ENCODE measurements at places on chromosomes 1 and 21.
A peak's percentile ranks its signal among the peaks of the same experiment; 100 is the strongest.

DNA sequence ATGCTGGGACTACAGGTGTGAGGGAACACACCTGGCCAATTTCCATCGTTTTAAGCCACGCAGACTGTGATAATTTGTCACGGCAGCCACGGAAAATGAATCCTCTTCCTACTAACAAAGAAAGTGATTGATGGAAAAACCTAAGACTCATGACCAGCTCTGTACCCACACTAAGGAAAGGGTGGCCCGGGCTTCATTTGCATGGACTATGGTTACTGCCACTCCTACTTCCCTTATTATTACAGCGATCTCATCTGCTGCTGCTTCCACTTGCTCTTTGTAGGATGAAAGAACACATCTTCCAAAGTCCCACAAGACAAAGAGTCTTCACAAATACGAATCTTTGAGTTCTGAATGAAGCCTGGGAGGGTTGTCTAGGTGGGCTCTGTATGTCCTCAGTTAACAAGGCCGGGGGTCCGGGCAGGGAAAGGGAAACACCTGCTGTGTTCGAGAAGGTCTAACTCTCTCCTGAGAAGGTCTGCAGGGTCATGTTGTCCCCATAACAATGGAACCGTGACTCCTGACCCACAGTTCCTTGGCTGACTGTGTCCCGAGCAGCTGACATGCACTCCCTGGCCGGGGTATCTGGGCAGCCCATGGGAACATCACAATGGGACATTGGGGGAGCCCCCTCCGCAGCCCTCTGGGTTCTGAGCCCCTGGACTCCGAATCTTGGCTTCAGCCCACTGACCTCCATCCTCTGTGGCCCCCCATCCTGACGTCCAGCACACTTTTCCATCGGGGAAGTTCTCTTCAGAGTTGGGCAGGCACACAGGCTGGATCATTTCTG is 13.3 kb upstream of the TFF1 start:
- no peak for DNase-seq

GRCh38 chr1:193799948-193800690 is 613.7 kb upstream of the B3GALT2 start:
- no peak for DNase-seq

DNA sequence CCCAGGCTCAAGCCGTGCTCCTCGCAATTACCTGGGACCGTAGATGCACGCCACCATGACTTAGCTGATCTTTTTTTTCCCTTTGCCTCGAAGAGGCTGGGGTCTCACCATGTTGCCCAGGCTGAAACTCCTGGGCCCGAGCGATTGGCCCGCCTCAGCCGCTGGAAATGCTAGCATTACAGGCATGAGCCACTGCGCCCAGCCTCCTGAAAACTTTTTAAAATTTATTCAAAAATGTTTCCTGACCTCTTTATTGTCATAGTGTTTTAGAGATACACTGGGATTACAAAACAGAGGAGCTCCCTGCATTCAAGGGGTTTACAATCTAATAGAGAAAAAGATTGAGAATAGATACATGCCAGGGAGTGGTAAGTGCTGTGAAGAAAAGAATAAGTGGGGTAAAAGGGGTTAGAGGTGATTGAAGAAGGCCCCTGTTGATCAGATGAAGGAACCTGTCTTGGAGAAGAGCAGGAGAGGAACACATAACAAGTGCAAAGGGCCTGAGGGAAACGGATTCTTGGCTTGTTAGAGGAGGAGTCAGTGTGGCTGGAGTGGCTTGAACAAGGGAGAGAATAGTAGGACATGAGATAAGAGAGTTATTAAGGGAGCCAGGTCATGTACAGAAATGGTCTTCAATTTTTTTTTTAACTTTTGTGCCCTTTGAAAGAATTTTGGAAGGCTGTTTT is 1.7 kb upstream of the TRIM33 start:
- no peak for DNase-seq

DNA sequence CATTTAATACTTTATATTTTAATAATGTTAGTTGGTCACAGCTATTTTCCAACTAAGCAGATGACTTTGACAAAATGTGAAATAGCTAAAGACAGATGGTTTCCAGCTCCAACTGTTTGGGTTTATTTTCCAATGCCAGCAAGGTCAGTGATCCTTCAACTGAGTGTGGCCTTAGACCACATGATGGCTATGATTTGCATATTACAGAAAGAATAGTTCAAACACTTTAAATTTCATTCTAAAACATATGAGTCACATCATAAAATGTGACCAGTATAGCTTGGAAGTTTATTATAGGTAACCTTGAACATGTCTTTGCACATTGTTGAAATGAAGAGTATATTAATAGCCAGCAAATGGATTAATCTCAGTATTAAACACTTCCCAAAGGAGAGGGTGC is 454.0 kb upstream of the C1orf87 start:
- DNase-seq = no peak

- no peak for DNase-seq
Measured at GRCh38 chr1:31387612-31388011, 14.7 kb upstream of the FABP3 start.

DNA sequence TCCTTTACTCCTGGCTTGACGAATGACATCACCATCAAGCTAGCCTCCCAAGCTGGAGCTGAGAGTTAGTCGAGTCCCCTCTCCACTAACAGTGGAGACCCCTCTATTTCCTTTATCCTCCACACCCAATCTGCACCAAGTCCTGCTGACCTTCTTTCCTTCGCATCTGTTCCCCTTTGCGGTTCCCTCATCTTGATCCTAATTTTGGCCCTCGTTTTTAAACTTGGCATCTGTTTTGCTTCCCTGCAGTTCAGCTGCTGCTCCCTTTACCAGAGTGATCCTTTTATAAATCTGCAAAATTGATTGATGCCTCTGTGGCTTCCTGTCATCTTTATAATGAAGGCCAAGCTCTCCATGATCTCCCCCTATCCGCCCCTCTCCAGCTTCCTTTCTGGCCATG is 49.0 kb upstream of the TSPAN2 start:
- no peak for DNase-seq

DNA sequence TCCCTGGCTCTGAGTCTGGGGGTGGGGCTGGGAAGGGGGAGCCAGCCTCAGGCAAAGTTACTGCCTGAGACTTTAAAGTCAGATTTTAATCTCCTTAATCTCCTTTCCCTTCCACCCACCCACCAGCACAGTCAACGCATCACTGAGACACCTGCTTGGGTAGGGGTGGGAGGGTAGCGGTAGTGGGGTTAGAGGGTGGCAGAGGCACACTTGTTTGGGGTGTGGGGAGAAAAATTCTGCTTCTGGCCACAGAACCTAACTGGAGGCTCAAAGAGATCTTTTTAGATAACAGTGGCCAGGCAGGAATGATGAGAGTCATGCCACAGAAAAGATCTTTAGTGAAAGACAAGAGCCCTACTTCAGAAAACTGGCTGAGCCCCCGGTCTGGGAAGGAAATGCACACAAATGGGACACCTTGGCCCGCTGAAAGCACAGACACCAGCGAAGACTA is 44.1 kb downstream of the CD247 start:
- no peak for DNase-seq

DNA sequence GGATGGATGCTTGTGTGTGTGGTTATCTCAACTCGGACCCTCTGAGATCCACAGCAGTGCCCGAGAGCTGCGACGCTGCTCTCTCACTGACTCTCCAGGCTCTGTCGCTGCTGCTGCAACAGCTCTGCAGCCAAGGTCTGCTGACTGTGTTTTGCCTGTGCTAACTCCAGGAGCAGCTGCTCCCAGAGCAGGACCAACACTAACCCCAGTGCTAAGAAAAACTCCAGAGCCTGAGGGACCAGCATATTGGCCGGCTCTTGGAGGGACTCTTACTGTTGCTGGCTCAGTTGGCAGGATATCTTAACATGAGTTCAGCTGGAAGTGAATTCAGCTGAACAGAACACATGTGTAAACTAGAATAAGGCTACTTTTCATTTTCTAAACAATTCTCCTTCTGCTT is 4.4 kb downstream of the LCE2C start:
- DNase-seq = no peak

- peak; percentile 87 for DNase-seq
Measured at GRCh38 chr1:151710187-151710840, 6.3 kb downstream of the CELF3 start.

- DNase-seq = no peak
Measured at GRCh38 chr1:203308328-203308922, 3.1 kb downstream of the BTG2 start.

GRCh38 chr1:107894605-107895004 is 70.4 kb downstream of the VAV3 start:
- DNase-seq = no peak

GRCh38 chr1:226531360-226532093 is 17.0 kb upstream of the STUM start:
- DNase-seq = no peak

DNA sequence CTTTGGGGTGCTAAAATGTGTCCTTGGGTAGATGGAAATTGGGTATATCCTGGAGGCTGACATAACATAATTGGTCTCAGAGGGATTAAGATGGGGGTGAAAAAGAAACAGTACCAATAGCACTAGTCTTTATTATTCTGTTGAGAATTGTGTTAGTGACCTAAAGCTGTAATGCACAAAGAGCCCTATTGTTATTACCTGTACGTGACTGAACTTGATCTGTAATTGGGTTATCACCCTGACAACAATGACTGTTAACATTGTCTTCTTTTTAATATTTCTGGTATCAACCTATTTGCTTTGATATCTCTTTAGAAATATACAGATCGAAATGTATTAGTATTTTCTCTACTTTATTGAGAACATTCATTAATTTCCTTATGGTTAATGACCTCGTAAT is 147.6 kb downstream of the NEK7 start:
- DNase-seq = peak; percentile 30

DNA sequence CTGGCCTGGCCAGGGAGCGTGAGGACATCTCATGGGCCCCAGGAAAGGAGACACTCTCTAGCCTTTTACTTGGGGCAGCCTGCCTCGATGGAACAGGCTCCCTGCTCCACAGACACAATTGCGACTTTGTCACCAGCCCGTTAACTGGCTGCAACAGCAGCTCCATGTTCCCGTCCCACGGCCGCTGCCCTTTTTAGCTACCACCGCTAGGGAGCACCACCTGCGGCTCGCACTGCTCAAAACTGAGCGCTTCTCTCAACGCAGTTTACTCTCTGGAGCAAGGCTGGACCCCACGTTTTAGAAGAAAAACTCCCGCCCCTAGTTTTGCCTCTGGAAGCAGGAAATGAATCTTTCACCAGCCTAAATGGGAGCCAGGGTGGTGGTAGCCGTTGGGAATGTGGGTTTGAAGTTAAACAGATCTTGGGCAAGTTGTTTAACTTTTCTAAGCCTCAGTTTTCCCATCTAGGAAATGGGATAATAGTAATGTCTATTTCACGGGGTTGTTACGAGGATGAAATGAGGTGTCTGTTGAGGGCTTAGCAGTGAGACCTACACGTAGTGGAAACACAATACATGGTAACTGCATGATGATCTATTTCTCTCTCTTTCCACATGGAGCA is 3.5 kb upstream of the LRRC38 start:
- DNase-seq = no peak

- no peak for DNase-seq
Measured at GRCh38 chr1:64578270-64578973, 108.5 kb downstream of the CACHD1 start.

DNA sequence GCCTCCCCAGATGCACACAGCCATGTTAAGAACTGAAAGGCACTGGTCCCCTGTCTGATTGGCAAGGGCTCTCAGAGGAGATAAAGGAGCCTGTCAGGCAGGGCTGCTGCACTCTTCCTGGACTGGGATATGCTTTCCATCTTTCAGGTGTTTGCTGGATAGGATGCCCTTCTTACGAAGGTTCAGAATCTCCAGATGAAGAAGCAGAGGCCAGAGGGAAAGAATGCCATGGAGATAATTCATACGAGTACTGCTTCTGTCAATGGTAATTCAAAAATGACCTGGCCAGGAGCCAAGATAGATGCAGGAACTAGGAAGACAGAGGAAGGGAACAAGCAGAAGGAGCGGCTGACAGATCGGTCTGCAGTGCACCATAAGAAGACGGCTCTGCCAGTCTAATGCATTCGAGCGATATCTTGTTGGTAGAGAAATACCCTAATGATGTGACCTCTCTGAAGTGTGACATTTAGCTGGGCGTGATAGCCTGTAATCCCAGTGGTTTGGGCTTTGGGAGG is 16.6 kb upstream of the ATP2B4 start:
- DNase-seq = no peak

DNA sequence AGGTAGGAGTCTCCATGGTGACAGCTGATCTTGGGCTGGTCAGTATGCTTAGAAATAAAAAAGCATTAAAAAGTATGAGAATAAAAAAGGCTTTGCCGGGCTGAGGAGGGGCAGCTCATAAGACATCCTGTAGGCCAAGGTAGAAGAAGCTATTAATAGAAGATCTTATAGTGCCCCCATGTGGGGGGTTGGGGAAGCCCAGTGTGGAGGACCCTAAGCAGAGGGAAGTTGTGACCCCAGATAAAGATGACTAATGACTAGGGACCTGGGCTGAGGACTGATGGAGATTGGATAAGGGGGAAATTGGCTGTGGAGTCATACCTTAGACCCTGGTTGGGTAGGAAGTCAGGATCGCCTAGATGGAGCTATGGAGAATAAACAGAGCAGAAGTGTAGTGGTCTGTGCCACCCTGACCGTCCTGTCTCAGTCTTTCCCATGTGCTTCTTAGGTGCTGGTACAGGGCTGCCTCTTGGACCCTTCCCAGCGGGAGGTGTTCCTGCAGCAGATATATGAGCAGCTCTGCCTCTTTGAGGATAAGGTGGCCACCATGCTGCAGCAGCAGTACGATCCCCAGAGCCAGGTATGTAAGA is 25.0 kb downstream of the SZT2 start:
- peak; percentile 27 for DNase-seq

GRCh38 chr1:213381572-213382084 is 330.6 kb downstream of the RPS6KC1 start:
- peak; percentile 27 for DNase-seq

- no peak for DNase-seq
Measured at GRCh38 chr1:183404476-183404875, 13.7 kb downstream of the NMNAT2 start.

DNA sequence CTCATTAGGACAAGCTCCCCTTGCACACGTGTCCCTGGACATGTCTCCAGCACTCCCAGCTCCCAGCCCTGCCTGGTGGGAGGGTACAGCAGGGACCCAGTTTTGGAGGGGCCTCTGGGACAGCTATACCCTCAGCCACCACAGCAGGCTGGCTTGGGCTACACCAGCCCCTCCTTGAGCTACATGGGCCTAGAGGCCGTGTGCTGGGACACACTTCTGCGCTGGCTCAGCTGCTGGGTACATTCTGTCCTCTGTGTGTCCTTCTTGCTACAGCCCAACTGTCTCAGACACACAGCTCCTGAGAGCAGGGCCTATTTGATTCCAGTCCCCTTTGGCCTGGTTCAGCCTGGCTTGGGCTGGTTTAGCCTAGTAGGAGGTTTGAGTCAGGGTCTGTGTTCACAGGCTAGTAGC is 26.7 kb downstream of the DMAP1 start:
- DNase-seq = no peak

GRCh38 chr1:19557609-19558051 is 72.3 kb upstream of the CAPZB start:
- no peak for DNase-seq

DNA sequence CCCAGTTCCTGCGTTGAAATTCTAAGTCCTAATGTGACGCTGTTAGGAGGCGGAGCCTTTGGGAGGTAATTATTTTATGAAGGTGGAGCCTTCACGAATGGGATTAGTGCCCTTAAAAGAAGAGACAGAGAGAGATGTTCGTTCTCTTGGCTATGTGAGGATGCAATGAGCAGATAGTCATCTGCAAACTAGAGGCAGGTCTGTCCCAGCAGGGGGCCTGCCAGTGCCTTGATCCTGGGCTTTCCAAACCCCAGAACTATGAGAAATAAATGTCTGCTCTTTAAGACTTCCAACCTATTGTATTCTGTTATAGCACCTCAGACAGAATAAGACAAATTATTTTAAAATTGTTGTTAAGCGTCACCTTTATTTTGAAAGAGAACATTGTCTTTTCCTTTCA is 123.1 kb upstream of the KCNJ6 start:
- no peak for DNase-seq

GRCh38 chr1:8004113-8004802 is 21.9 kb downstream of the ERRFI1 start:
- DNase-seq = no peak

All from NCI-H1436 (cell line).